ENCODE measurements at places on chromosomes 11 and 22.

- no peak for DNase-seq
Measured at GRCh38 chr11:105103336-105103735, 36.2 kb downstream of the CARD18 start.

- DNase-seq, result no peak
Measured at GRCh38 chr11:61960532-61960931, 6.9 kb downstream of the FTH1 start.

GRCh38 chr22:37378642-37379058 lies 48.6 kb downstream of the ELFN2 start:
- DNase-seq, result peak; percentile 5

- no peak for DNase-seq
Measured at GRCh38 chr22:30516731-30517130, 11.2 kb upstream of the SEC14L4 start.

GRCh38 chr11:116364348-116364747 lies 408.4 kb downstream of the BUD13 start:
- no peak for DNase-seq

DNA sequence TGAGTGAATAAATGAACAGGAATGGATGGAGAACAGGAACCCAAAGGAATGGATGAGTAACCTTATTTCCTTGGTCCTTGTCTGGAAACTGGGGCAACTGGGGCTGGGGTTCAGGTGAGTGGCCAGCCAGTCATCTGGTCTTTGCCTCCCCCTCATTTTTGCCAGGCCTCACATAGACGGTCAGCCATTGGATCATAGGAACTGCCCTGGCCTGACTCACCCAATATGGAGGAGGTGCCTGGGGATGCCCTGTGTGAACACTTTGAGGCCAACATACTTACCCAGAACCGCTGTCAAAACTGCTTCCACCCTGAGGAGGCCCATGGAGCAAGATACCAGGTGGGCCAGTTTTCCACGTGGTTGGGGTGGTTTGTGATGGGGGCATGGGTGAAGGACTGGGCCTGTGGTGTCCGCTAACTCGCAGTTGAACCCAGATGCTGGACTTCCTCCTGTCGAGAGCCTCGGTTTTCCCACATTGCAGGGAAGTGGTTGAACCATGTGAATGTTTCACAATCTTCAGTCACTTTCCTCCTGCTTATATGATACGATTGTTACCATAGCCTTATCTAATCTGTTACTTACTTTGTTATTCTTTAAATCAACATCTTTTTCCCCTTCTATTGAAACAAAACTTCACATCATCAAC lies 4.4 kb downstream of the TRIOBP start:
- DNase-seq, result no peak

- peak; percentile 79 for DNase-seq
Measured at GRCh38 chr22:41028841-41029240, 63.6 kb upstream of the EP300 start.

- no peak for DNase-seq
Measured at GRCh38 chr22:25996669-25997068, 172.6 kb upstream of the SEZ6L start.

- DNase-seq, result peak; percentile 93
Measured at GRCh38 chr22:35977136-35977535, 51.5 kb downstream of the RBFOX2 start.

GRCh38 chr11:43214471-43214870 lies 97.3 kb upstream of the API5 start:
- DNase-seq, result no peak

- DNase-seq, result no peak
Measured at GRCh38 chr22:49415151-49415951, 412.3 kb downstream of the BRD1 start.

DNA sequence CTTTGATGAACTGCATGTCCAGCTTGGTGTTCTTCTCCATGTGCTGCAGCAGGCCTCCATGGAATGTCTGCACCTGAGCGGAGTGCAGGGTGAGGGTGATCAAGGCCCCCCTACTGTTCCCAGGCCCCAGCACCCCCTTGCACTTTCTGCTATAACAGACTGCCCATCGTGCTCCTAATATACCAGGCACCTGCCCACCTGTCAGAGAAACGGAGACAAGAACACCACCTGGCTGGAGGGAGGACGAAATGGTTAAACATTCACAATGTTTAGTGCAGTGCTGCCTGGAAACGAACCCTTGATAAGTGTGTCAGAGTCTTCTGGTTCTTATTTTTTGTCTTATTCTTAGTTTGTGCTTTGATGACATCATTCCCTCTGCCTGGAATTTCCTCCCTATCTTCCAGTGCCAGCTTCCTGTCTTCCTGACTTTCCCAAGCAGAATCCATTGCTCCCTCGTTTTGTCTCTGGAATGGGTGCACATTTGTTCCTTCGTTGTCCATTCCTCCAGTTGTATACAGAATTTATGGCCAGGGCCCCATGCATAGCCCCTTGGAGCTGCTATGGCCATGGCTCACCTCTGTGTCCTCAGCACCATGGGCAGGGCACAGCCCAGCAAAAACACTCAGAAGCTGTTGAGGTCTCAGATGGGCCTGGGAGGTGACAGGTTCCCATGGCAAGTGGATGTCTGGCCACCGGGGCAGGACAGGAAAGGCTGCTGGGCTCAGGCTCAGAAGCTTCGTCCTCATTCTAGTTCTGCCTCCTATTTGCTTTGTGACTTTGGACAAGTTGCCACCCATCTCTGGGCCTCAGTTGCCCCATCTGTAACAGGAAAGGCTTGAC lies 11.9 kb downstream of the BAIAP2L2 start:
- DNase-seq, result peak; percentile 56

DNA sequence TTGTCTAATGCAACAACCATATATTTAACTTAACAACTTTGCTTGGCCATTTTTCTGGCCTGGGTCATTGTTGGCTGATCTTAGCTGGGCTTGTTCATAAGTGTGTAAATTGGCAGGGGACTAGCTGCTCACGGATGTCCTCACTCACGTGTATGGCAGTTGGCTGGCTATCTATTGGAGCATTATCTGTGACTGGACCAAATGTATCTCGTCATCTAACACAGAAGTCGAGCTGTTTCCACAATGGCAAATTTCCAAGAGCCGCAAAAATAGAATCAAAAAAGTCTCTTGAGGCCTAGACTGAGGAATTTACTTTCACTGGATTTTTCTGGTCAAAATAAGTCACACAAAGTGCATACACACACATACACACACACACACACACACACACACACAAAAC lies 893.3 kb downstream of the FAM181B start:
- DNase-seq, result peak; percentile 47

- DNase-seq, result no peak
Measured at GRCh38 chr11:48007677-48008076, 27.3 kb downstream of the PTPRJ start.

- no peak for DNase-seq
Measured at GRCh38 chr11:20089367-20089766, 70.9 kb downstream of the DBX1 start.

GRCh38 chr11:63884196-63884932 lies 32.6 kb downstream of the RCOR2 start:
- DNase-seq, result no peak

- DNase-seq, result no peak
Measured at GRCh38 chr22:17106785-17107546, 14.2 kb downstream of the TMEM121B start.

DNA sequence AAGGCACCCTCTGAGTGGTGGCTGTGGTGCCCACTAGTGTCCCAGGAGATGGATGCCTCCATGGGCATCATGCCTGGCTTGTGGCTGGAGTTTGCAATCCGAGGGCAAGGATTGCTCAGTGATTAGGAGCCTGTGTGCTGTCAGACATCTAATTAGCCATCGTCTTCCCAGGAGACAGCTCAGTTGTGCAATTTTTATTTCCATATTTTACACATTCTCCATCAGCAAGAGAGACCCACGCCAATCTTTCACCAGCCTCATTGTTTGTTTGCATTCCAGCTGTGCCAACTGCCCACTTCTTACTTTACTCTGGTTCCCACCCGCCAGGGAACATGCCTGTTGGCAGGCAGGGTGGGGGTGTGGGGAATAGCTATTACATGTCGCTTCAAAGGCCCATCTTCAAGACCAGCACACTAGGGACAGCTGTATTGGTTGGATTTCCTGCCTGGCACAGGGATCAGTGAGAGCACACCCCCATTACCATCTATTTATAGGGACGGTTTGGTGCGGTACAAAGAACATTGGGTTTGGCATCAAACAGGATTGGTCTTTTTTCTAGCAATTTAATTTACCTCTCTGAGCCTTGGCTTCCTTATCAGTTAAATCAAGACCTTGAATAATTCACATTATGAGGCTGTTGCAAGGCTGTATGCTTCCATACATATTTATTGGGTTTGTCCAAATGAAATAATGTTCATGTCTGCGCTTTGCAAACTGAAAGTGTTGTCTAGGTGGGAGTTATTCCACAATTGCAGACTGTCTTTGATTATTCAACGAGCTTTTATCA lies 80.7 kb upstream of the NAV2 start:
- DNase-seq, result peak; percentile 52

- DNase-seq, result no peak
Measured at GRCh38 chr11:2803186-2804091, 82.1 kb downstream of the CDKN1C start.

DNA sequence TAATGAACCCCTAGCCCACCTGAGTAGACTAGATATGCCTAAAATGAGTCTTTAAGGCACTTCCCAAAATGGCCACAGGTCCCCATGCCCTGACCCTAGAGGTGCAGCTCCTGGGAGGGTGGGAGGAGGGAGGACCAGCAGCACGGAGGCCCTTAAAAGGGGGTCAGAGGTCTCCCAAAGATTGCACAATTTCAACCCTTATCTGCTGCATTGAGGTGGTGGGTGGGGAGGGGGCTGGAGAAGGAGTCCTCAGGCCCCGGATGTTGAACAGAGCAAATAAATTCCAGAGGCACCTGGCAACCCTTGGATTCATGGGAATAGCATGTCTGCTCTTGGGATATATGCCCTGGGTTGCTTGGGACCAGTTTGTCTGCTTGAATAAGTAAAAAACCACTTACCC lies 57.6 kb downstream of the NAV2 start:
- DNase-seq, result no peak
